Stimulated activated CD4-positive, alpha-beta T cell treated with anti-CD3 and anti-CD28 coated beads, Interleukin-1b, Interleukin-23, amount 100 ng/mL, for 1 hour (primary cell): ENCODE measurements at places on chromosomes 4 and X.

DNA sequence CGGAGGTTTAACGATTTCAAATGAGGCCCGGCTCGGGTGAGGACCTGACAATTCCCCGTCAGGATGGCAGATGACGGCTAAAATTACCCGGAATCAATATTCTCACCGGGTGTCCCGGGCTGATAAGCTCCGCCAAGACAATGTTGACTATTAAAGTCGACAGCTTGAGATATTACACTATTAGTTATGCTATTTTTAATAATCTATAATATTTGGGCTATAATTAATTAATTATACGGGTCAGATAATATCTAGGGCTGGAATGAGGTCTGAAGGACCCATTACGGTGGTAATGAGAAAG lies 9.4 kb upstream of the NKX1-1 start:
- DNase-seq = no peak

DNA sequence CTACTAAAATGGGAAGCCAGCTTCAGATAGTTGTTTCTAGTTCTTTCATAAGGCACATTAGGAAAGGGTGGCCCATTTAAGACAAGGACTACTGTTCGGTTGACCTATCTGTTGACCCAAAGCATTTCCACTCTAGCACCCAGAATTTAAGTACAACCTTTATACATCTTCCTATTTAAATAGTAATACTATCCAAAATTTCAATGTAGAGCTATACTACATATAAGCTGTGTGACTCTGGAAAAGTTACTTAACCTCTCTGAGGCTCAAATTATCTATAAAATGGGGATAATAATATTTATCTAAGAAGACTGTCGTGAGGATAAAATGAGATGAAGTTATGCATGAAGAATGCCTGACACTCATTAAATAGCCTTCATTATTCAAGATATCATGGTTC lies 82.0 kb upstream of the TMEM164 start:
- DNase-seq = no peak

GRCh38 chr4:5821665-5822358 lies 71.1 kb downstream of the CRMP1 start:
- DNase-seq = no peak

DNA sequence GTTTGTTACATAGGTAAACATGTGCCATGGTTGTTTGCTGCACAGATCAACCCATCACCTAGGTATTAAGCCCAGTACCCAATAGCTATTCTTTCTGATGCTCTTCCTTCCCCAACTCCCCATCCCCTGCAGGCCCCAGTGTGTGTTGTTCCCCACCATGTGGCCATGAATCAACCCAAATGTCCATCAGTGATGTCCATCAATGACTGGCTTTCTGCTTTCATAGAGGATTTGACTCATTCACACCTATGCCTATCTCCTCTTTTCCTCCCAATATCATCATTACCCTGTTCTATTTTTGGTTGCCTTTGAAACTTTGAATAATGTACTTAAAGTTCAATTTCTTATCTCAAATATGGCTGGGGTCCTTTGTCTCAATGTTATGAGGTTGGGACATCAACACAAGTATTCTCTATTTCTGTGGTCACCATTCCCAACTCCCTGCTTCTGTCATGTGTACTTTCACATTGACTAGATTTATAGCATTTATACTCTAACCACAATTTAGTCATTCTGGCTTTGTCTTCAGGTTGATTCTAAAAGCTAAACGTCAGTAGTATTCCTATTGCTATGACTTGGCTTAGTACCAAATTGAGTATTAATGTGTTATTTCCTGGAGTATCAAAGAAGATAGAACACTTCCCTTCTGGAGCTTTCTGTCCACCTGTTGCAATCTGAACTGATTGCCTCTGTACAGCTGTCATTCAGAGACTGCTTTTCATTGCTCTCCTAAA lies 107.2 kb downstream of the TAB3 start:
- no peak for DNase-seq

DNA sequence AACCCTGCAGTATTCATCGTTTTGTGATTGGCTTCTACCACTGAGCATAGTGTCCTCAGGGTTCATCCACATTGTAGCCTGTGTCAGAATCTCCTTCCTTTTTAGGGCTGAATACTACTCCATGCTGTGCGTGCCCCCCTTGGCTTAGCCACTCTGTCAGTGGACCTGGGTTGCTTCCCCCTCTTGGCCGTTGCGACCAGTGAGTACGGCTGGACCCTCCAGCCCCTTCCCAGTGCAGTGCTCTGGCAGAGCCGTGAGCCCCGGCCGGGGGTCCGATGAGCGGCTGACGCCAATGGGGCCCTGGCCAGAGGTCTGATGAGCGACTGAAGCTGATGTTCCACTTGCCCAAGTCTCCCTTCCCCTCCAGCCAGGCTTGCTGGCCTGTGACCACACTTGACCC lies 6.9 kb downstream of the BLOC1S4 start:
- no peak for DNase-seq

DNA sequence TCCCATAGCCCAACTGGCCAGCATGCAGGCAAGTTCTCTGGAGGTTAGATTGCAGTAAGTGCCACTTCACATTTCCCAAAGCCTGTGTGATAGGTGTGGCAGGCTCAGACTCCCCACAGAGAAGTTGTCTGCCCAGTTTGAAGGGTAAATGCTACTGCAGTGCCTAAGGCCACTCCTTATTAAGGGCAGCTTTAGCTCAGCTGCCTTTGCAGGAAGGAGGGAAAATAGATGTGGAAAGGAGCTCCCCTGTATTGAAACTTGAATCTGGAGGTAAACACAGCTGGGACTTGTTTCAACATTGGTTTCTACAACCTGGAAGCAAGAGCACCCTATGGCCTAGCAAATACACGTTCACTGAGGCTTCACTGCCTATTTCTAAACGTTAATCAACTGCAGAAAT lies 22.4 kb downstream of the NEXMIF start:
- no peak for DNase-seq

DNA sequence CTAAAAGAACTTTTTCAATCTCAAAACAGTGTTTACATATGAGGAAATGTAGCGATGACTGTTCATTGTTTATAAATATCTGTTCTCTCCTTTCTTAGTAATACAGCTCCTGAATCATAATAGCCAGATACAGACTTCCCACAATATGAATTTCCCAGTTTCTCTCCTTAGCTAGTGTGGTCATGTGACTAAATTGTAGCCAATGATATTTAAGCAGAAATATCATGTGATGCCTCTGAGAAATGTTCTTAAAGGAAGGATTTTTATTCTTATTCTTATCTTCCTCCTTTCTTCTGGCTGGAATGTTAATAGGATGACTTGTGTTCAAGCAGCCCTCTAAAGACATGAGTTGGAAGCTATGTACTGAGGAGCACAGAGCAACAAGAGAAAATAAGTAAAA lies 383.7 kb upstream of the ATOH1 start:
- DNase-seq = no peak

- DNase-seq = peak; percentile 9
Observed at GRCh38 chr4:98928131-98928504, 815 bp downstream of the EIF4E start.

DNA sequence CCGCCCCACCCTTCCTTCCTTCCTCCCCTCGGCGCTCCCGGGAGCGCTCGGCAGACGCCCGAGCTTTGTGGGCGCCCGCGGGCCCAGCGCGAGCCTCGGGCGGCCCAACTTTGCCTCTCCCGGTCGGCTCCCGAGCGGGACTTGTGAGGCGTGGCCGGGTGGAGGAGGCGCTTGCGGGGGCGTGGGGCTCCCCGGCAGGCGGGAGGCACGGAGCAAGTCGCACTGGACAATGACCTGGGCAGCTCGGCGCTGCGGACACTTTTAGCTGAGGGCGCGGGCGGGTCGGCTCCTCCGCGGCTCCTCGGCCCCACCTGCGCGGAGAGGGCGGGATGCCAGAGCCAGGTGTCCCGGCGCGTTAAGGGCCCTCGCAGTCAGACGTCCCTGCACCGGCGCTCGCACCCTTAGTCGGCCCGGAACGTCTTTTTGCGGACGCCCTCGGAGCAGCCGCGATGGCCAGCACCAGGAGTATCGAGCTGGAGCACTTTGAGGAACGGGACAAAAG lies 385 bp downstream of the DCLK2 start:
- no peak for DNase-seq

DNA sequence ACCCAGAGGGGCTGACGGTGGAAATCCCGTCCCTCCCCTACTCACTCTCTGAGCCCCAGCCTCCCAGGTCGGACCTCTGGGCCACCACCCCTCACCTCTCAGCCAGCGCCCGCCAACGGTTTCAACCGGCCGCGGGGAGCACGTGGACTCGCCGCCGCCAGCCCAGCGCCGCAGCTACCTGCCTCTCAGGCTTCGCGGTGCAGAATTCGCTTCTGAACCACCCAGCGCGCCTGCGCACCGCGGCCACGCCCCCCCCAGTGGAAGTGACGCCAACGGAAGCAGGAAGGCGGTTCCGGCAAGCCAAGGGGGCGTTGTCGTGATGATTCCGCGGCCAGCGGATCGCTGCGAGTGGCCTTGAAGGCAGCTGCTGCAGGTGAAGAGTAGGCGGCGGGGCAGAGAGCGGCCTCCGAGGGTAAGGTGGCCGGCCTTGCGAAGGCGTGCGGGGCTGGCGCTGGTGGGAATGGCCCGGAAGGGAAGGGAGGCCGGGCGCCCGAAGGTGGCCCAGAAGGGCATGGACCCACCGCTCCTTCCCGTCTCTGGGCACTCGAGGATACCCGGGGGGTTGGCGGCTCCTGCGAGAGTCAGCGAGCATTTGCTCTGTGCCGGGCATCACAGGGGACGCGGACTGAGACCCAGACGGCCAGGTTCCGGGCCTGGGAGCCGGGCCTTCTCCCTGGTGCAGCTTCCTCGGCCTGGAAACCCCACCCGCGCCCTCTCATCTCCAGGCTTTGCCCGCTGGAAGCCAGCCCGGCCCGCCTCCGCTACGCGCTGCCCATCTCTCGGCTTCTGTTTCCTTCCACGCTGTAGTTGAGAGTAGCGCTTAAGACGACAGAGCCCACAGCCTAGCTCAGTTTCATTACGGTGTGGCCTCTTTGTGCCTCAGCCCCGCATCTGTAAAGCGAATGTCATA lies at the start of the genes LYAR and ZBTB49:
Gene LYAR (minus strand): TSS at position 214 of the 910 bp plus-strand sequence. CDS start 6,412 bp downstream, outside the sequence.
Gene ZBTB49 (plus strand): TSS at position 311 of the 910 bp plus-strand sequence. CDS start 9,695 bp downstream, outside the sequence.
- peak; percentile 98 for DNase-seq

- no peak for DNase-seq
Observed at GRCh38 chrX:100658941-100659381, 15.0 kb downstream of the SRPX2 start.

DNA sequence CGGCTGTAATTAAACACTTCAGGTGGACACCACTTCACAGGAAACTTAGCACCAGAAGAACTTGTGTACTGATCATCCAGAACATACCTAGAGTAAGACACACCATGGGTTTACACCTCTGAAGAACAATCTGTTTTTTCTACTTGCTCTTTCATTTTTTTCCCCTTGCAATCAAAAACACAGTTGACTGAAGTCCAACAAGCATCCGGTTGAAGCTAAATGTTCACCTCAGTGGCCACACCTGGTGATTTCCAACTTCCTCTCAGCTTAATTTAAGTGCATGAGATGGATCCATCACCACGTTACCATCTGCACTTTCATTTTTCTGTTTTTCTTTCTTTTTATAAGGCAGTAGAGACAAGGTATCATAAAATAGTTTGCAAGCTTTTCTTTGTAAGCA lies 4.9 kb upstream of the TXK start:
- peak; percentile 9 for DNase-seq
